Pulmonary artery endothelial cell (primary cell): ENCODE measurements at places on chromosomes 7 and 10.

- no peak for DNase-seq
Observed at GRCh38 chr7:78326189-78326588, 527.6 kb downstream of the PHTF2 start.

DNA sequence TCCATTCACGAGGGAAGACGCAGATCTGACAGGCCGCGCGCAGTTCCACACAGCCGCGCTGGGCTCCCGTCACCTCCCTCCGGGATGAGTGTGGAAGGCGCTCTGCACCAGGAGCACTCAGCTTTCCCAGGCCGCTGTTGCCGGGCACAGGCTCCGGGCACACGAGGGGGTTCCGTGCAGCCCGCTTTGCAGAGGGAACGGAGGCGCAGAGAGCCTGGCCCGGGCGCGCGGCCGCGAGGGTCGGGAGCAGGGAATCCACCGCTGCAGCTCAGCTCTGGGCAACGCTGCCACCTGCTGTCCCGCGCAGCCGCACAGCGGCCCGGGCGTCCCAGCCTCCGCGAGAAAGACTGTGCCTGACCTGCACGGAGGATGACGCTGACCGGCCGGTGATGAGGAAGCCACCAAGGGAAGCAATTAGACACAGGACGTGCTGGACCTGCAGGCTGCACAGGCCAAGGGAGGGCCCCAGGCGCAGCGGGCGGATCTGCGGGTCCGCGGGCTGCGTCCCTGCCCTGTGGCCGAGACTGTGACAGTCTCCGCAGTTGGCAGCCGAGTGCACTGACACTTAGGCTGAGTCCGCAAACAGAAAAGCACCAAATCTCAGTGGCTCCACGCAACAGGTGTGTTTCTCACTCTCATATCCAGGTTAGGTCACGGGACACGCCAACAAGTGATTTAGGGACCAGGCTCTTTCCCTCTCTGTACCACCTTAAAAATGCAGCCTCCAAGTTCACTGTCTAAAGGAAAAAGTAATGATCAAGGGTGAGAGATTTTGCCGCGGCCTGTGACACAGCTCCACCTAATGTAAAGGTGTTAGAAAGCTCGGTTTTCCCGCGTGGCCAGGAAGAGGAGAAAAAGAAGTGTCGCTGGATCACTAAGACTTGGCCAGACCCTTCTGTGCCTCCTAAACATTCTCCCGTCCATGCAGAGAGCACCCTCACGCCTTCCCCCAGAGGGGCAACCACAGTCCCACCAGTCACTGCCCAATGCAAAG, 94.5 kb downstream of the SEC61G start:
- no peak for DNase-seq

DNA sequence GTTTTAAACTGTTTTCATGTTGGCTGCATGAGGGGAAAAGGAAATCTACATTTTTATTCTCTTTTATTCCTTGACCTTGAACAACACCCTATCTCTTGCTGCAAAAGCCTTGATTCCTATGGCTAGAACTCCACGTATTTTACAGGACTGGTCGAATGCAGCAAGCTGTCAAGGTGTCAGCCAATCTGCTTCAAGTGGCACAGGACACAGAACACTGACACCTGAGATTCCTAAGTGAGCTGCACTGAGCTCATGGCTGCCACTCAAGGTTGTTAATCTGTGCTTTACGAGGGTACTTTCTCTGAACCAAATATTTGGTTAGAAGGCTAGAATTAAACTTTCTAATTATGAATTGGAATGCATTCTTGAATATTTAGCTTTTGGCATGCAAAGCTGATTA, 349.7 kb upstream of the COBL start:
- no peak for DNase-seq

GRCh38 chr7:110522061-110522760, 568.7 kb upstream of the LRRN3 start:
- DNase-seq = no peak

GRCh38 chr10:71921324-71922027, 42.7 kb upstream of the CHST3 start:
- no peak for DNase-seq

- DNase-seq = no peak
Observed at GRCh38 chr7:82376739-82377138, 66.8 kb downstream of the CACNA2D1 start.
